ENCODE measurements at places on chromosomes 4 and X.

- DNase-seq: no peak
These were observed 13.3 kb upstream of the CD99 start for GRCh38 chrX:2677764-2678163.

DNA sequence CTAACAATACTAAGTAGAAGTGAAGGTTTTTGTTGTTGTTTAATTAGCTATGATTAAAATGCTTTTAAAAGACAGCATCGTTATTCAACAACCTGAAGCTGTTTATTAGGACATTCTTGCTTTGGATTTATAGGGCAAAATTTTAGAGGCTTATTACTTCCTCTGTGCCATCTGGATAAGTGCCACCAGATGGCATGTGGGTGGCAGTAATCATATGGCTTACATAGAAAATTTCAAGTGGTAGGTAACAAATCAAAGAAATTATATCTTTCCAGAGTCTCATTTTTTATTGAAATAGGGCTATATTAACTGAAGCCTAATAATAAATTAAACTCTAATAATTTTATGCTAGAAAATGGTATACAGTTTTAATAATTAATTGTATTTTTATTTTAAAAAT, 83.3 kb upstream of the HTR2C start:
- no peak for DNase-seq

DNA sequence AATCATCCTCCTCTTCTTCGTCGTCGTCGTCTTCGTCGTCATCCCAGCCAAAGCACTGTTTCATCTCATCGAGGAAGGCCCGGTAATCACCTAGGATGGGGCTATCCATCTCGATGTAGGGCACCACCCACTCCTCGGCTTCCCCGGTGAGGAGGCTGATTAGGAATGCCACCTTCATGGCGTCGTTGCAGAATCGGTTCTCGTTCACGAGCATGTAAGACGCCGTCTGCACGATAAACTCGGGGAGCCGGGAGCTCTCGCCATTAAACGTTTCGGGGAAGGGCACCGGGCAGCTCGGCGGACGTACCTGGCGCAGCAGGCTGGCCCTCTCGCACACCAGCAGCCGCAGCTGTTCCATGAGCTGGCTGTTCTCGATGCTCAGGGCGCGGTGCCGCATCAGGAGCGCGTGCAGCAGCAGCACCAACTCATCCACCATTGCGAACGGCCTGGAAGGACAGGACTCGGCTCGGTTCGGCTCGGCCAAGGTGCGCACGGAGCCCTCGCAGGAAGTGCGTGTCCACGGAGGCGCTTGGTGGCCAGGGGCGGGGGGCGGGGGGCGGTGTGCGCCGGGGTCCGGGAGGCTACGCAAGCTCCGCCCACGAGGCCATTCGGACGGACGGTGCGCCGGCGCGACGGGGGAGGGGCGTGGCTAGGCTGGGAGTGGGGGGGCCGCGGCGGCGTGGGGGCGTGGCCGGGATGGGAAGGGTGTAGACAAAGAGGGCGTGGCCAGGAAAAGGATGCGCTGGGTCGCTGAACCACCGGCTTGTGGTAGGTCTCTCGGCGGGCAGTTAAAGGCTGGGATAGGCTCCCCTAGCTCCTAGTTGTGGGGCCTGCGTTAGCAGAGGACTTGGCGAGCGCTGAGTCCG, at the start of gene LDOC1:
LDOC1 (minus strand) TSS at position 544 of the 866 bp plus-strand sequence; CDS start at position 436, 108 bp downstream.
- peak; percentile 67 for DNase-seq

- DNase-seq: no peak
These were observed 773.2 kb upstream of the FTHL17 start for GRCh38 chrX:31845003-31845402.

DNA sequence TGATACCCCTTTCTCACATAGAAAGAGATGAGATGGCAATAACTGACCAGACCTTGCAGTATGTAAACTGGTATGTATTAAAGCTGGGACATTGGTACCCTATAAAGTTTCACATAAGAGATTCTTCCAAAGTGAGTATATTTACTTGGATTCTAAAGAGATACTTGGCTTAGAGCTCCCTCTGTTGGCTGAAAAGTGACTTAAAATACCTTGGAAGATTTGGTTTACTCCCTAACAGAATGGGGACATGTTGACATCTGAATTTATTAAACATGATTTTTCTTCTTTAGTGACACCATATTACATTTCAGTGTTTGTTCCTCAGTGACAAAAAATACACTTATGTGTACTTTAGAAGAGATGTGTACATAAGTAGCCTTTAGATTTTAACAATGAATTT, 47.9 kb upstream of the RGN start:
- no peak for DNase-seq

DNA sequence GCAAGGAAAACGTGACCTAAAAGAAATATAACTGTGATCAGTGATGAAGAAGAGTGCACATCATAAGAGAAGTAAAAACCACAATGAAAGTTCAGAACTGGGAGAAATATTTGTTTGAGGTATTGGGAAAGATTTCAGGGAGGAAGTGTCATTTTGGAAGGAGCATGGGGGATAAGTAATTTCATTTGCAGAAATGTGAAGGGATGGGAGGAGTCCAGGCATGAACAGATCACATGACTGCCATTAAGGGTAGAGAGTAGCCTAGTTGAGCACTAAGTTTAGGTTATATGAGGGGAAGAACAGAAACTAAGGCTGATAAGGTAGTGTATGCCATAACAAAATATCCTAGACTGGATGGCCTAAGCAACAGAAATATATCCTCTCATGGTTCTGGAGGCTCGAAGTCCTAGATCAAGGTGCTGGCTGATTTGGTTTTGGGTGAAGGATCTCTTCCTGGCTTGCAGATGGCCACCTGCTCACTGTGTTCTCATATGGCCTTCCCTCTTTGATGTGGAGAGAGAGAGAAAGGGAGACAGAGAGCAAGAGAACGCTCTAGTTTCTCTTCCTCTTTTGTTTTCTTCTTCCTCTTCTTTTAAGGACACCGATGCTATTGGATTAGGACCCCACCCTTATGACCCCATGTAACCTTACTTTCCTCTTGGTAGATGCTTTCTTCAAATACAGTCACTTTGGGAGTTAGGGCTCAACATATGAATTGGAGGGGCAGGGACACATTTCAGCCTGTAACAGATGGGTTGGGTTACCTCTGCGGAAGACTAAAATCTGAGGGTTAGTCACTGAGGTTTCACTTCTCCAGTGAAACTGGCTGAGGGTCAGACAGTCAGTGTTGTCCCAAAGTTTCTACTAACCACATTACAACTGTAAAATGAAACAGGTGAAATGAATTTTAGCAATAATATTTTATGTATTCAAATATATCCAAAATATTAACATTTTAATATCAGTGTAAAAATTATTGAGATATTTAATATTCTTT, 77.9 kb downstream of the EGF start:
- no peak for DNase-seq

DNA sequence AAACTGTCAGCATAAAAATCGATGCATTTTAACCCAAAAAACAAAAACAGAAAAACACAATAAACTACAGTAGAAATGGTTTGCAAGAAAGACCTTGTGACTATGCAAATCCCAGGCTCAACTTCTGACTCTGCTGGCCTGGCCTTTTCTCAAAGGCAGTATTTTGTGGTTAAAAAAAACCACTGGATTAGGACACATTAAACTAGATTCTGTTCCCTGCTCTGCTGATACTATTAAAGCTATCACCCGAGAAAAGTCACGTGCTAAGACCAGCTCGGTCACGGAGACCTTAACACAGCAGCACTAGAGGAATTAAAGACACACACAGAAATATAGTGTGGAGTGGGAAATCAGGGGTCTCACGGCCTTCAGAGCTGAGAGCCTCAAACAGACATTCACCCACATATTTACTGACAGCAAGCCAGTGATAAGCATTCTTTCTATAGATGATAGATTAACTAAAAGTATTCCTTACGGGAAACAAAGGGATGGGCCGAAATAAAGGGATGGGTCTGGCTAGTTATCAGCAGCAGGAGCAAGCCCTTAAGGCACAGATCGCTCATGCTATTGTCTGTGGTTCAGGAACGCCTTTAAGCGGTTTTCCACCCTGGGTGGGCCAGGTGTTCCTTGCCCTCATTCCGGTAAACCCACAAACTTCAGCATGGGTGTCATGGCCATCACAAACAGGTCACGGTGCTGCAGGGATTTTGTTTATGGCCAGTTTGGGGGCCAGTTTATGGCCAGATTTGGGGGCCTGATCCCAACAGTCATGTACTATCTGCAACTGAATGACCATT, 16.1 kb downstream of the CBR4 start:
- no peak for DNase-seq

- no peak for DNase-seq
These were observed 25.2 kb downstream of the MANBA start for GRCh38 chr4:102735582-102735981.

- no peak for DNase-seq
These were observed 34.1 kb upstream of the TMPRSS11F start for GRCh38 chr4:68163754-68164153.

- DNase-seq: no peak
These were observed 70.2 kb downstream of the SMIM20 start for GRCh38 chr4:25984266-25984665.

- DNase-seq: no peak
These were observed 434.2 kb downstream of the PPARGC1A start for GRCh38 chr4:23455456-23456158.

DNA sequence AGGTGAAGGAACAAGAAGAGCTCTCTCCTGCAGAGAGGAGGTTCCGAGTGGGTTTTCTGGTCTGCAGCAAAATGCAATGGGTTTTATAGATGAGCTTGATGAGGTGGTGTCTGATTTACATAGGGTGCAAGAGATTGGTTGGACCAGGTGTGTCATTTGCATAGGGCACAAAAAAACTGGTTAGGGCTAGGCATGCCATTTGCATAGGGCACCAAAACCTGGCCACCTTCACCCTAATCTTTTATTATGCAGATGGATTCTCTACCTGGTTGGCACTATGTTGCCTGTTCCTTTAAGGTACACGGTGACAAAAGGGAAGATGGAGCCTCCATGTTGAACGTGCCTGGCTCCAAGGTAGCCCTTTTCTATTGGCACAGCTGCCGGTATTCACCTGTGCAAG, 94.5 kb upstream of the PRKX start:
- DNase-seq: no peak

- DNase-seq: no peak
These were observed 807 bp downstream of the HMX1 start for GRCh38 chr4:8870647-8871416.

DNA sequence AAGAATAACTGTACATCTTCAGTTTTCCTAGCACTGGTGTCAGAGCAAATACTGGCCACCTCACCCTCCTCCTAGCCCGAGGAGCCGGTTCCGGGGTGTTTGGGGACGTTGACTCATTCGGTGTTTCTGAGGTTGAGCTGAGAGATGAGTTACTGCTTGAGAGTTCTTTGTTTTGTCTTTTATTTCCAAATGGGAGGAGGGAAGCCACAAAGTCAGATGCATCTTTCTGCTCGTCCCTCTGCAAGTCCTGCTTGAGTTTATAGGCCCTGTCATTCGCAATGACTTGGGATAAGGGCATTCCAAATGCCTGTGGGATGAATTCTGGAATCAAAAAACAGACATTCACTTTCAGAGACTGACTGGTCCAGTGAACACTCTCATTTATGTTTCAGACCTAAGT, 77.5 kb downstream of the HCCS start:
- no peak for DNase-seq

DNA sequence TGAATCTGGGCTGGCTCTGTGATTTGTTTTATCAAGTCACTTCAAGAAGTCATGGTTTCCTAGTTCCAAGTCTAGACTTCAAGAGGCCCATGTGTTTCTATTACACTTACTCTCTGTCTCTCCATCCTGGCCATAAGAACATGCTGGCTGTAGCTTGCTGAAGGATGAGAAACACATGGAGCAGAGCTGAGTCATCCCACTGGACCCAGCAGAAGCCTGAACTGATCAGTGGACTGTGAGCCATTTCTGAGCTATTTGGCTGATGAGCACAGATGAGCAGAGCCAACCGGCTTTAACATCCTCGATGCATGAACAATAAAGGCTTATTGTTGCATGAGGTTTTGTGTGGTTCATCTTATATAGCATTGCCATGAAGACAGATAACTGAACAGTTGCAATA, 290.6 kb upstream of the BOD1L1 start:
- no peak for DNase-seq

DNA sequence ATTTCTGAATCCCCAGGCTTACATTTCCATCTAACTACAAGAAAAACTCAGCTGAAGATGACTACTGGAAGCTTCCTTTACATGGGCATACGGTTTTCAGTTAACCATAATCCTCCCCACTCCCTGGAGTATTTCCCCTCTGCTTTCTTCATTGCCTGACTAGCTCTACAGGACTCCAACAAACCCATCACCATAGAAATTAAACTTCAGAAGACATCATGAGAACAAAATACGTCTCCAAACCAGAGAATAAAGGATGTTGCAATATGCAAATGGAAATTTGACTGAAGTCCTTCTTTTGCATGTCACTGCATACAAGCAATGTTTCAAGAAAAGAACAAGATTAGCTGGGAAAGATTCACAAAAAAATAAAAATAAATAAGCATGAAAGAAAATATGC, 170.2 kb upstream of the PCDH18 start:
- no peak for DNase-seq

DNA sequence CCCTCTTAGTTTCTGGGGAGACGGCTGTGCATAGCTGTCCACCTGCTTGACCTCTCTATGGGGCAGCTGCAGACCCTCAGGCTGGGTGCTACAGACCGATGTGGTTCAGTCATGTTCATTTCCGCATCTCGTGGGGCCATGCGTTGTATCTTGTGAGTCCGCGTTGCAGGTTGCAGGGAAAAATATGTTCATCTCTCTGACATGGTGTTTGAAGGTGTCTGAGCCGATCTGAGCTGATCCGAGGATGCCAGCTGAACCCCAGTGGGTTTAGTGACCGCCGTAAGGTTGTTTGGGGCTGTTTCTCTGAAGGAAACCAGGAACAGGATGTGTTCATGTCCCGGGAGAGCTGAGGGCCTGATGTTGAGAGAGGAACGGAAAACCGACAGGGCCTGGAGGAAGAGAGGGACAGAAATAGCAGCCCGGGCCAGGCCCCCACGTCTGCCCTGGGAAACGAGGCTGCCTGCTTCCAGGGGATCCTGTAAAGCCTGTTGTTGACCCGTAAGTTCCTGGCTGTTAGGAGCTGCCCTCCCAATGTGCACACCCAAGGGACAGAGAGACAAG, 9.8 kb upstream of the P2RY8 start:
- no peak for DNase-seq

GRCh38 chr4:100789991-100790390, 272.2 kb upstream of the EMCN start:
- no peak for DNase-seq

DNA sequence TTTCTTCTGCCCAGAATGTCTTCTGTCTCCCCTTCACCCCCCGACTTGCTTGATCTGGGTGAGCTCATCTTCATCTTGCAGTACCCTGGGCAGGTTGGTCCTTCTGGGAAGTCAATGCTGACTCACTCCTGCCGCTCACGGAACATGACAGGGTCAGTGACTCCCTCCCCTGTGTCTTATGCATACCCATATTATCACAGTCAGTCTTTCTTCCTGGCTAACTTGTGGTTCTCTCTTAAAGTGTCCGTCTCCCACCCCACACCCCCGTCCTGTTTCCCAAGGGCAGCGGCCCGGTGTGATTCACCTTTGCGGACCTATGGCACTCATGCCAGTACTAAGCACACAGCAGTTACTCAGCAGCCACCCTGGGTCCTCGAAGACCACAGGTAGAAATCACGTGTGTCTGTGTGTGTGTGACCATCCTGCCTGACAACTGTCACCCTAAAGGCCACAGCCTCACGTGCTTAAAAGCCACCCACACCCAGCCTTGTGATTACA, 17.7 kb downstream of the IQSEC2 start:
- DNase-seq: no peak
